ENCODE measurements at places on chromosomes 4 and X.

DNA sequence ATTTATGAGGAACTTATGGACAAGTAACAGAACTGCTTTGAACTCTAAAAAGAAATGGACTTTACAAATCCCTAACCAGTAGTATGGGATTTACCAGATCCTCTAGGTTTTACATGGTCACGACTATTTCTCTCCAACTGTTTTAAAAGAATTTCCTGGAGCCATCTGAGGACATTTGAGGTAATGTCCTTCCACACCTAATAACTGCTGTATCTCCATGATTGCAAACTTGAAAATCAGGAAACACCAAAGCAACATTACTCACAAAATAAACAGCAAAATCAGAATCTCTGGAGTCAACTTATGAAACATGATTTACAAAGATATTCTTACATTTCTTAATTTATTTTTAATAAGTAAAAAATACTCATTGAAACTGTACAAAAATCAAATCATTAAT is 58.0 kb downstream of the STAP1 start:
- DNase-seq = no peak

DNA sequence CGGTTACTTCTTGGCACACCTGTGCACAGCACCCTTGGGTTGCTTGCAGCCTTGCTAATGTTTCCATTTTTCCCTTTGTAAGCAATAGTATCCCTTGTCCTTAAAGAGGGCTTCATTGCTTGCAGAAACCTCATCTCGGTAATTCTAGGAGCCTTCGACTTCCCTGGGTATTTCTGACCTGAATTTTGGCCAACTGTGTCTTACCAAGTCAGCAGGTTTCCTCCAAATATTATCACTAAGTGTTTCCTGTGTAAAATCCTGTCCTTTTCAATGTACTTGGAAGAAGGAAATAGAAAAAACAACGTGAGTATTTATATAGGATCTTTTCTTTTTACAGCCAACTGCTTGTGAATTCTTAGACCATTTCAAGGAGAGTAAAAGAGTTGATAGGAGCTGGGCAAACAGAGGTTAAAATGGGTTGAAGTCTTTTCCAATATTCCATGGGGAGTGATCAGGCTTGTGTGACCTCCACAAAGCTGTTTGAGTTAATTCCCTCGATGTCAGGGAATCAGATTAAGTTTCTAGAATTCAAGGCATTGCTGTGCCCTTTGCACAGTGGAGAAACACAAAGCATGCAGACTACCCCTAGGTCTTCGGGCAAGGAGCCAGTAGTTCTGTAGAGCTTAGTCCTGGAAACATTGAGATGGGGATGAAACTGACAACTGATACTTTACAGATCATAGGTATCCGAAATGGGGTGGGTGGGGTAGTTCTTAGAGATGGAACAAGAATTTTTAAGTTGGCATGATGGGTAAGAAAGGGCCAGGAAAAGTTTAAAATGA is 209.9 kb downstream of the CPE start:
- no peak for DNase-seq

DNA sequence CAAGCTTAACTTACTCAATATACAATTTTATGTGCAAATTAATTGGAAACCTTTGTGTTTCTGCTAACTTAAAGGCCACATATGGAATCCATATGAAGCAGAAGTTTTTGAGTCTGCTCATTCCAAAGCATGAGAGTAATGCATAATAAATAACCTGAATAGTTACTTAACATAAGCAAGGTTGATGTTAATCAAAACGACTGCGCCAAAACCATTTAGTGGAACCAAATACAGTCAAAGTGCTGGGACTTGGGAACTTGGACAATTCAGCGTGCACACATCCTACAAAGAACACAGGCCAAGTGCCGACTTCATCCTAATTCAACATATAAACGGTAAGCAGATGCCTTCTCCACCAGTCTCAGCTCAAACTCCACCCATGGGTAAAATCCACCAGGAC is 17.0 kb downstream of the TSPAN5 start:
- DNase-seq = no peak

DNA sequence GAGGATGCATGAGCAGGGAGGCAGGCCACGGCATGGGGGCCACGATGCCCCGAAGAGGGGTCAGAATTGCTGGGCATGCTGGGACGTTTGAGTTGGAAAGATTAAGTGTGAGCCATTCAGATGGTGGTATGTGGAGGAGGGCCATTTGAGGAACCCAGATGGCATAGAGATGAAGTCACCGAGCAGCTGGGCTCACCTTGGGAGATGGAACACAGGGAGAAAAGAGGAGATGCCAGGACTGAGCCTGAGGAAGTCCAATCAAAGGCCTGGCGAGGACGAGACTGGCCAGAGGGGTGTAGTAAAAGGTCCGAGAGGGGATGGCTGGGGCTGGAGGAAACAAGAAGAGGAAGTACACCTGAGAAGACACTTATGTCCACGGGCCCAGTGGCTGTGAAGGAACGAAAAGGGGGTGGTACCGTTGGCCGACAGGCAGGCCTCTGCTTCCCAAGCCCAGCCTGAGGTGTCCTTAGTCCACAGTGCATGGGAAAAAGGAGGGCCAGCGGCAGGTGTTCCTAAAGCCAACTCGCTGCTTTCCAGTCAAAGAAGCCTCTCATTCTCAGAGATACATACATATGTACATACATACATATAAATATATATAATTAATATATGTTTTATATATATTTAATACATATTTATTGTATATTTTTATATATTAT is 54.6 kb upstream of the CLCN4 start:
- no peak for DNase-seq

- DNase-seq = peak; percentile 64
These were observed 13.5 kb downstream of the ASB11 start for GRCh38 chrX:15301924-15302323.

DNA sequence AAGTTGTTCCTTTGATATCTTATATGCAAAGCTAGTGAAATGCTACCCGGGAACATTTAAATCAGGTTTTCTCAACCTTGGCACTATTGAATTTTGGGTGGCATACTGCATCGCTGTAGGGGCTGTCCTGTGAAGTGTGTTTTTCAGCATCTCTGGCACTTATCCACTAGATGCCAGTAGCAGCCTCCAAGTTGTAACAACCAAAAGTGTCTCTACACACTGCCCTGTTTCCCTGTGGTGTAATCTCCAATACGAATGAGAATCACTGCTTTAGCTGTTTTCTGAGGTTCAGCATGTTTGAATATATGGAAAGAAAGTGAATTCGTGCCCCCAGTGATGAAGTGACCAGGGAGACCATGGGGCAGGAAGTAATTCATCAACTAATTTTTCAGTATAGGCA is 551.6 kb upstream of the PRKX start:
- DNase-seq = no peak

GRCh38 chr4:174324725-174325124 is 41.0 kb downstream of the CEP44 start:
- no peak for DNase-seq

GRCh38 chr4:36211084-36211483 is 33.2 kb downstream of the ARAP2 start:
- no peak for DNase-seq

GRCh38 chr4:78661921-78662521 is 110.5 kb downstream of the ANXA3 start:
- DNase-seq = peak; percentile 87

DNA sequence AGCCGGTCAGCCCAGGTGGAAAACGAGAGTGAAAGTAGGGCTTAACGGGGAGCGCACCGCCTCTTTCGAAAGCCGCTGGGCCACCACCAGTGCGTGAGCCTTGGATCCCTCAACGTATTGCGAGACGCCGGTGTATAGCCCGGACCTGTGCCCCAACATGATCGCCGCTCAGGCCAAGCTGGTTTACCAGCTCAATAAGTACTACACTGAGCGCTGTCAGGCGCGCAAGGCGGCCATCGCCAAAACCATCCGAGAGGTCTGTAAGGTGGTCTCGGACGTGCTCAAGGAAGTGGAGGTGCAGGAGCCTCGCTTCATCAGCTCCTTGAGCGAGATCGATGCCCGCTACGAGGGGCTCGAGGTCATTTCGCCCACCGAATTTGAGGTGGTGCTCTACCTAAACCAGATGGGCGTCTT is 929 bp downstream of the MAB21L2 start:
- DNase-seq = no peak

DNA sequence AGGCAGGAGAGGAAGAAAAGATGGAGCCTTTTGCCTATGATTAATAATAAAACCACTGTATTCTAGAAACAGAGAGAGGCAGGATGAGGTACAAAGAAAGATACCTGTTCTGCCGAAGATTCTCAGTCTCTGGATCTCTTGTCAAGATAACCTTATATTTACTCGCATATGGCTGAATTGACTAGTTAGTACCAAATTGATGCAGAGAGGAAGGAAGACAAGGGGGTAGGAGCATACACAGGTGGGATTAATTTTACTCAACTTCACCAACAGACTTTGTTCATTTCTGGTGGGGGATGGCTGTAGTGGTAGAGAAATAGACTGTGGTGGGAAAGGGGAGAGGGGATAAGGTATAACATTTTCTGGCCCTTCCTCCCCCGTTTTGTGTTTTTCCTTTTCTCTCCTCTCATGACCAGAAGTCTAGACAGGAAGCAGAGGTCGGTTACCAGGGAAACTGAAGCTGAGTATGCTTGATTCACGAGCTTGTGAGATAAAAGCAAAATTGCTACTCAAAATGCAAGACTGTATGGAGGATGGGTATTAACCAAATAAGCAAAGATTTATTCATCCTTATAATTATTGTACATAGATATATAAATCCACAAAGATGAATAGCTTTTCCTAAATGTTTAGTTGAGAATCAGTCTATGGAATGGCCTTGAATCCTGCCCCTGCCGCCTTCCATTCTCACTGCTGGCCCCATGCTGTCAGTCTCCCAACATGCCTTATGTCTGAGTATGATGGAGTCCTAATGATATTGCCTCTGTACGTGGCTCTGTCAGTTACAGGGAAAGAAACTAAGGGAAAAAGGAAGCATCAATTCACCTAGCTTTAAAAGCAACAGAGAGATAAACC is 17.8 kb upstream of the PAGE2B start:
- peak; percentile 0 for DNase-seq

DNA sequence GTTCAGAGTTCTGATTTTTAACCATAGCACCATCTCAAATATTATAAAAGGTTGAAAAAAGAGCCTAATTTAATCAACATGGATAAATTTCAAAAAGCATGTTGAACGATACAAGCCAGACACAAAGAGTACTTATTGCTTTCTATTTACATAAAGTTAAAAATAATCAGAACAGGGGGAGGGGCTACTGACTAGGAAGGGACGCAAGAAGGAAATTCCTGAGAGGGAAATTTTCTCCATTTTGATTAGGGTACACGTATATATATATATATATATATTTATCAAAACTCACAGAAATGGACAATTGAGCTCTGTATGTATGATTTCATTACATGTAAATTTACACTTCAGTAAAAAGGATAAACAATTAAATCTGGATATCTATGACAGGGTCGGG is 482 bp upstream of the MBTPS2 start:
- peak; percentile 27 for DNase-seq

- no peak for DNase-seq
These were observed 305.9 kb downstream of the AFF2 start for GRCh38 chrX:148806145-148806870.

DNA sequence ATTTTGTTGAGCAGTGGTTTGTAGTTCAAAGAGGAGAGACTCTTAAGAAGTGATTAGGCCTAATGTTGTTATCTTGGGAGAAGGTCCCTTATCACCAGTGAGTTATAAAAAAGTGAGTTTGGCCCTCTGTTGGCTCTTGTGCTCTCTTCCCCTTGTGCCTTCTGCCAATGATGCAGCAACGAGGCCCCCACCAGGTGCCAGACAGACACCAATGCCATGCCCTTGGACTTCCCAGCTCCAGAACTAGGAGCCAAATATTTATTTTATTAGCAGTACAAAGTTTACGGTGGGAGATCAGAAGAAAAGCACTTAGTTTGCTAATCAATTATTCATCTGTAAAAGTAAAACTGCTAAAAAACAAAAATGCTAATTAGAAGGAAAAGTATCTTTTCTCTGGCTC is 22.7 kb upstream of the NAAA start:
- DNase-seq = no peak

- no peak for DNase-seq
These were observed 12.0 kb downstream of the ATP8A1 start for GRCh38 chr4:42644897-42645296.

DNA sequence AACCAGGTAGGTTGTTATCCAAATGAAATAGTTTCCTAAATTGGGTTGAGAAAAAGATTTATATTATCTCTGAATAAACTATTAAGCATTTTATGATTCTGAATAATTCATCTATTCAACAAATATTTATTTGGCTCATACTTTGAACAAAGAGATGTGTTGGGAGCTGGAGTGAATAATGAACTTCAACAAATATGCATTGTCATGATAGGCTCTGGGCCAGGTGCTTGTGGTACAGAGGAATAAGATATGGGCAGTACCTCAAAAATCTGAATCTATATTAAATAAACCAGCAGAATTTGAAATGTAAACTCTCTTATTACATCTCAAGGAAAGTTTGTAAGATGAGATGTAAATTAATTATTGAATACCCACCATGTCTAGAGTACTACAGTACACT is 75.7 kb upstream of the DCLK2 start:
- DNase-seq = no peak

DNA sequence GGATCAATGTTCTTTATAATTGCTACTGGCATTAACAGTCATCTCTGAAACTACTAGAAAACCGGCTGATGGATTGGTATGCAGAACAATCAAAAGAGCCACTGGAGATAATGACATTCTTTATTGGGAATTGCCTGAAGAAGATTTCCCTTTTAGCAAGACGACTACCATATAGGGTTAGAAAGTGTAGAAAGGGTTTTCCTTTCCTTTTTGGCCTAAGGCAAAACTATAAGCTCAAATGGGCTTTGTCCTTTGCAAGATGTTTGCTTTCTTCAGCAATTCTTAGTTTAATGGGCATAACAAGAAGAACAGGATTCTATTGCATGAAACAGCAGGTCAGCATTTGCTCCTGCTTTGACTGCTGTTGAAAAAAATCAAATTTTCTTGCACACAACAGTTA is 214.2 kb upstream of the PCDH10 start:
- no peak for DNase-seq

GRCh38 chrX:357693-358471 is 28.8 kb downstream of the PPP2R3B start:
- no peak for DNase-seq

DNA sequence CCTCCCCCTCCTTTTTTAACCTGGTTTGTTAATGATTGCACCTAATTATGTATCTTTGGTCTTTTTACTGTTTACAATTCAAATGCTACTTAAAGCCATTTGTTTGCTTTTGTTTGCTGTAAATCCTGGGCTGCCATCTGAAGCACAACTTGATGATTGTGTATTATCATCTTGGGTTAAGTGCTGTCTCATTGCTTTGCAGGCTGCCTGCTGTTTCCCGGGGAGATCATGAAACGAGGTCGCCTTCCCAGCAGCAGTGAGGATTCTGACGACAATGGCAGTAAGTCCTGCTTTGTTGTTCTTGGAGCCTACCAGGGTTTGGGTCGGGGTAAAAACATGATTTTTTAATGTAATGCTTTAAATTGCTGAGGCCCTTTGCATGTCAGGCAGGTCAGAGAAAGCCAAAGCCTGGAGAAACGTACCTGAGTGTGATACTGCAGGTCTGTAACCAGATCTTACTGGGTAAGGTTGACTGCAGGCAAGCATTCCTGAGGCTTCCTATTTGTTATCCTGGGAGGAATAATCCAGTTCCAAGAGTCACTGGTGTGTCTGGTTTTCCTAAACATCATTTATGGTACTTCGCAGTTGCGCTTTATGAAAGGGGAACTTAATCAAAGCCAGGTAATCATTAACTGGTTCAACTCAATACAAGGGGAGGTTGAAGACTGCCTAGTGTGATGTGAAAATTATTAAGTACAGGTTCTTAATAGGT is 22.2 kb downstream of the JADE1 start:
- peak; percentile 54 for DNase-seq

All from renal cortical epithelial cell (primary cell).